ENCODE measurements at places on chromosomes 16 and 17. TPM values are rescaled to one million over a fixed set of nuclear protein-coding genes. Genes with fewer than 3 reads are reported as not detected.

DNA sequence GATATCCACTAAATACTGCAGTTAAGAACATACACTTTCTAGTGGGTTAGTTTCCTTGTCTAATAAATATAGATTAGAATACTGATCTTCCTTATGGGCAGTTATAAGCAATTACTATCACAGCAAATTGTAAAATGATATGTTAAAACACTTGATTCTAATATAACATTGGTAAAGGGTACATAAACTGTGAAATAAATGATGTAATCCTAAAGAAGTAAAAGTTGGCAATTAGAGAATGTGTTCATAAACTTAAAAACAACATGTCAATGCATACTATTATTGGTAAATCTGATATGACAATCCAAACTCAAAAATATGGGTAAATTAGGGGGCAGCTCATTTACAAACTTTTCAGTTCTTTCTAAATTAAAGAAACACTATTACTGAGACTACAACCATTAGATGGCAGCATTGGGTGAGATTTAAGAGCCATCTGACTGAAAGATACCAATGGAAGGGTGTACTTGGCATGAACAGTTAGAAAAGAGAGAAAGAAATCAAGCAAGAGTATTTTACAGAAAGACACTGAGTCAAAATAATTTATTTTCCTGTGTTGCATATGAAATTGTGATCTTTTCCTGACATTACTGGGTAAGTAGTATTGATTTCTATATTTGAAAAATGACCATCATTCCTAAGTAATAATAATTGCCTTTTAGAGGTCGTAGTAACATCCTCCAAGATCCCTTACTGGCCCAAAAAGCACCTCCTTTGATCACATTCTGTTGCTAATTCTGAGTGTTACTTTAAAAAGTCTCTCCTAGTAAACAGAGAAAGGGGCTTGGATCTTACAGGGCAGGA is 119.6 kb downstream of the SPAG9 start:
- DNase-seq = no peak

DNA sequence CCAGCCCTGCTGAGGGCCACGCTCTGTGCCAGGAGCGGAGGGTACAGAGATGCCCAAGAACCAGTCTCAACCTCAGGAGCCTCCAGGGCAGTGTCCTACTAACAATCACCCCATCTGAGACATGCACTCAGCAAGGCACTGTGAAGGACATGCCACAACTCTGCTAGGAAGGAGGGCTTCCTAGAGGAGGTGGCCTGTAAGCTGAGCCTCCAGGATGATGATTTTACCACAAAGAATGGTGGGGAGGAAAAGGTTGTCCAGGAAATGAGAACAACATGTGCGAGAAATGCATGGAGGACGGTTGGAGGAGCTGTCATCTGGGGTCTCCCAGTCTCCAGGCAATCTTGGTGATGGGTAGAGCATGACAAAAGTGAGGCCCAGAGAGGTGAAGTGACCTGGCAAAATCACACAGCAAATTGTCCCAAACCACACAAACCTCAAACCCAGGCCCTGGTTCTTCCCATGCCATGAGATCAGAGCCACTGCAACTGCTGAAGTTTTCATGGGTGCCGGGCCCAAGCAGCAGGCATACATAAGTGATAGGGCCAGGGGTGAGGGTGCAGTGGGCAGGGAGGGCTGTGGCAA is 30.5 kb downstream of the CNGB1 start:
- DNase-seq = no peak

Gene C16orf86
- 11.1 TPM for total RNA-seq

DNA sequence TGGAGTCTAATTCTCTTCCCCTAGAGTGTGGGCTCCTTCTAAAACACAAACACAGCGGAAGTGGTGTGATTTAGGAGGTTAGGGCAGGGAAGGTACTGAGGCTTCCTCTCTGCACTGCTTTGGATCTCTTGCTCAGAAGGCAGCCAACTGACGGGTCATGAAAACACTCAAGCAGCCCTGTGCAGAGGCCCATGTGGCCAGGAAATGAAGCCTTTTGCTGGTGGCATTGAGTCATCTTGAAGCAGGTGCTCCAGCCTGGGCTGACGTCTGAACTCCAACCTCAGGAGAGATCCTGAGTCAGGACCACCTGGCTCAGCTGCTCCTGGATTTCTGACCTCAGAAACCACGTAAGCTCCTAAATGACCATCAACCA is 72.9 kb downstream of the MRM1 start:
- no peak for DNase-seq

Data from breast epithelium (tissue), 4 donors.